Bone marrow (tissue), 2 donors: ENCODE measurements at places on chromosomes 12 and 14.

DNA sequence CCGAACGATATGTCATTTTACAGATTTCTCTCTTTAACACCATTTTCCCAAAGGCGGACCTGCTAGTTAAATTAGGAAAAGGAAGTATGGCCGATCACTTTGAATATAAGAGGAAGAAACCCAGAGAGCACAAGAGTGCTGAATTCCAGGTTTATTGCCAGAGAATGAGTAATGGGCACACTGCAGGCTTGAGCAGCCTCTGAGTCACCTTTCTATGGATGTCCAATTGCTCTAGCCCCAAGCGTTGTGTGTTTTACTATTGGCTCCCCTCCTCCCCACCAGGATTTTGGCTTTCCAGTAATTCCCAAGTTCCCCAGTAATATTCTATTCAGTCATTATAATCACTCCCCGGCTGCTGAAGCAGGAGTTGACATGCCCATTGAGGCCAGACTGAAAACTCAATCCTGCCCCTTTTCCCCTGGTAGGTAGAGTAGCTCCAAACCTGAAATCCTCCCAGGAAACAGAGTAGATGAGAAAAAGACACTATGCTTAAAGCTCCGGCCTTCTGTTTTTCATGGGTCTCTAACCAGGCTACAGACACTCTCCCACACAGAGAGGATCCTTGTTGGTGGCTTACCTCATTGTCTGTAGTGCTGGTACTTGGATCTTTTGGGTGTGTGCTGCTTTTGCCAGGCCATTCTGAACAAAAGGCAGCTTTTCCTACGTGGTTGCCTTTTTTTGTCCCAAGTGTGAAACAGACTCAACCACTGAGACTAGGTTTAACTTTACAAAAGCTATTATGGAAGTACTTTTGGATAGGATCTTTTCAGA is 704.3 kb upstream of the FLRT2 start:
- no peak for DNase-seq

- DNase-seq: no peak
These were observed 214.2 kb downstream of the ADAMTS20 start for GRCh38 chr12:43337571-43338444.

DNA sequence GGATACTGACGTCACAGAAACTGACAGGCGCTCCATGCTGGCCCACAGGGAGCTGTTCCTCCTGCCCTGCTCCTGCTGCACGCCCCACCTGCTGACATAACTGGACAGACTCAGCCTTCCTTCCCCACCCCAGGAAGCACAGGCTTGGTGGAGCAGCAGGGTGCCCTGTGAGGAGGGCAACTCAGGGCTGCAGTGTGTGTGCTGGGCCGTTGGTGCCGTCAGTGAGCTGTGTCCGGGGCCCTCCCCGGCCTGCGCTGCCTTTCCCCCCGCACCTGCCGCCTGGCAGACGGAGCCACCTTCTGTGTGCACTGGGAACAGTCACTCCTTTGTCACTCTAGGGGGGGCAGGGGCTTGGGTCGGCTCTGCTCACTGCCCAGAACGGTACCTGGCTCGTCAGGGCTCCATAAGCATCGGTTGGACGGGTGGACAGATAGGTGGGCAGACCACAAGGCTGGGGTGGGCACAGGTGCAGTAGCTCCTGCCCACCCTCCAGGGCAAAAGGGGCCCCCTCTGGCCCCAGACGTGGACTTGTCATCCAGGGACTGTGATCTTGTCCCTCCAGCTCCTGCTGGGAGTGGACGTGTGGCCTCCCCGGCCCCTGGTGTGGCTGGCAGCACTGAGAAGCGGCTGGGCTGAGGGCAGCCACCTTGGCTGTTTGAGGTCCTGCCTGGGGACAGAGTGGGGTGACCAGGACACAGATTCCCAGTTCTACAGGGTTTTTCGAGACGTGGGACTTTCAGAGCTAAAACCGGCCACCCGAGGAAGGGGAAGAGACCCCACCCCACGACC is 32.8 kb downstream of the FBRSL1 start:
- DNase-seq: no peak

- no peak for DNase-seq
These were observed 42.1 kb upstream of the LIN7A start for GRCh38 chr12:80979816-80980215.

- DNase-seq: no peak
These were observed 98.9 kb downstream of the RBM19 start for GRCh38 chr12:113867258-113867657.

DNA sequence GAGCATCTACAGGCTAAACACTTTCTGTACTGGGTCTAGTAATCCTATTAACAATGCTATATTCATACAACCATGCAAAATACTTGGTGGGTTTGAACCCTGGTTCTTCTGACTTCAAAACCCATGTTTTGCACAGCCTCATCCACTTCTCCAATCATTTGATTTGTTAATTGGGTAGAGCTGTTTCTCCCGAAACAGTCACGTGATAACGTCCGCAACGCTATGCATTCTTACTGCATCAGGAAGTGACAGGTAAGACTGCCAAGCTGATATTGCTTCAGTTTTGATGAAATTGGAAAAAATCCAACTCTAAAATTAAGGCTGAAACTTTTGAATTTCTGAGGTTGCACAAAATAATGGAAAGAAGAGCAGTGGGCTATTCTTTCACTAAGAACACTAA is 30.4 kb upstream of the RNU6-7 start:
- no peak for DNase-seq

GRCh38 chr12:4446335-4446734 is 720 bp upstream of the FGF6 start:
- no peak for DNase-seq

GRCh38 chr12:105467710-105468366 is 137.3 kb downstream of the C12orf75 start:
- DNase-seq: no peak

DNA sequence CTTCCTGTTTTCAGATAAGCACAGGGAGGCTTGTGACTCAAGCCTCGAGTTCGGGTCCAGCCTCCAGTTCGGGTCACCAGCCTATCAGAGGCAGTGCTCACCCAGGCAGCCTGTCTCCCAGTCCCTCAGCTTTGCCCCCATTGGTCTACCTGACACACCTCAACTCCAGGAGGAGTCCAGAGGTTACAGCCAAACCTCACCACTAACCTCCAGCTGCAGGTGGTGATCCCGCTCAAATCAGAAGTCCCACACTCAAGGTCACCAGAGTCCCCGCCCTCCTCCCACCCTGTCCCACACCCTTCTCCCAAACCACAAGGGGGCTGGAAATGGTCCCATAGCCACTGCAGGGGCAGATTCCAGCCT is 42.1 kb downstream of the KDM2B start:
- DNase-seq: no peak

DNA sequence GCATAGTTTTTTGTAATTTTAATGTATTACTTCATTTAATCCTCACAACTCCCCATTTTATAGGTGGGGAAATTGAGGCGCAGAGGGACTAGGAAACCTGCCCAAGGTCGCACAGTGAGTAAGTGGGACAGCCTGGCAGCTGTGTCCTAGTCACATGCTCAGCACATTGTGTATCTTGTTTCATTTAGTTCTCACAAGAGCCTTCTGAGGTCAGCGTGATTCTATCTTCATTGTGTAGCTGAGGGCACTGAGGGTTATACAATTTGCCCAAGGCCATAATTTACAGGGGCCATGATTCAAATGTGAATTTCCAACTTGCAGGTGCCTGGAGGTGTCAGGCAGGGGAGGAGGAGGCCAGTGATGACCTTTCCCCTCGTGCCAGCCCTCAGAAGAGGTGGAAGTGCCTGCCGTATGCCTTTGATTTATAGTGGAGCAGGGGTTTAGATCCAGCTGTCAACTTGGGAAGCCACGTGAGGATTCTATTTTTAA is 30.3 kb upstream of the SMOC1 start:
- DNase-seq: no peak

- DNase-seq: no peak
These were observed 57.5 kb downstream of the AP5M1 start for GRCh38 chr14:57326253-57326652.

GRCh38 chr14:73397810-73398209 is 60.5 kb downstream of the NUMB start:
- no peak for DNase-seq

- DNase-seq: no peak
These were observed 50.0 kb upstream of the EVL start for GRCh38 chr14:100015251-100015655.

DNA sequence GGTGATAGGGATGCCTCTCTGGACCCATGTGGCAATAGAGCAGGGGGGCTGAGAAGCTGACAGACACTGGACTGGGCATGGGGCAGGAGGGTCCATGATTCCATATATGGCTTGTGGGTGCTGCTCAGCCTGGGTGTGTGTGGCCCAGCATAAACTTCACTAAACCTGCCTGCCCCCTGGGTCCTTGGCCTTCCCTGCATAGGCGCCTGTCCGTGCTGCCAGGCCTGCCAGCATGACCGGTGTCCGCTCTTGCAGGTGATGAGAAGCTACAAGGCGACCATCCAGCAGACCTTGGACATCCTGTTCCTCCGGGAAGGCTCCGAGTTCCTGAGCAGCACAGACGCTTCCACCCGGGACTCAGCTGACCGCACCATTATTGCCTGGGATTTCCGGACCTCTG is 61.6 kb downstream of the BEGAIN start:
- DNase-seq: no peak

- no peak for DNase-seq
These were observed 1180.6 kb downstream of the VRK1 start for GRCh38 chr14:97977651-97978261.
